ENCODE measurements at places on chromosomes 2 and 18.

GRCh38 chr2:239964399-239965185 is 60.5 kb downstream of the NDUFA10 start:
- no peak for DNase-seq

- no peak for DNase-seq
Observed at GRCh38 chr2:46701152-46701551, 214.5 kb downstream of the MCFD2 start.

- no peak for DNase-seq
Observed at GRCh38 chr2:88011011-88011410, 5.3 kb downstream of the RNU2-63P start.

DNA sequence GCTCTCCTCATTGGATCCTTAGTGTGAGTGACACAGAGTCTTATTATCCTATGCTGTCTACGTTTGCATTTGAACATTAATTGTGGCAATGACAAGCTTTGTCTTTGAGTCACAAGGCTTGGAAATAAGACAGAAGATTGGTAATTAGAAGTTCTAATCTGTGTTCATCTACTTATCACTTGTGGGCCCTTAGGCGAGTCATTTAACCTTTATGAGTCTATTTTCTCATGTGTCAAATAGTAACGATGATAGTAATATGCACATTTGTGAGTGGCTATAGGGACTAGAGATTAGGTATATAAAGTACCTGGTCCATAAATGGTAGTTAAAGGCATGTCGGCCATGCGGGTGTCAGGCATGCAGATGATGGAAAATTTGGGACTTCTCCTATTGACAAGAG is 105.6 kb upstream of the NABP1 start:
- no peak for DNase-seq

GRCh38 chr2:100182494-100183361 is 40.3 kb upstream of the AFF3 start:
- no peak for DNase-seq

GRCh38 chr2:182047544-182047943 is 61.9 kb downstream of the PPP1R1C start:
- no peak for DNase-seq

DNA sequence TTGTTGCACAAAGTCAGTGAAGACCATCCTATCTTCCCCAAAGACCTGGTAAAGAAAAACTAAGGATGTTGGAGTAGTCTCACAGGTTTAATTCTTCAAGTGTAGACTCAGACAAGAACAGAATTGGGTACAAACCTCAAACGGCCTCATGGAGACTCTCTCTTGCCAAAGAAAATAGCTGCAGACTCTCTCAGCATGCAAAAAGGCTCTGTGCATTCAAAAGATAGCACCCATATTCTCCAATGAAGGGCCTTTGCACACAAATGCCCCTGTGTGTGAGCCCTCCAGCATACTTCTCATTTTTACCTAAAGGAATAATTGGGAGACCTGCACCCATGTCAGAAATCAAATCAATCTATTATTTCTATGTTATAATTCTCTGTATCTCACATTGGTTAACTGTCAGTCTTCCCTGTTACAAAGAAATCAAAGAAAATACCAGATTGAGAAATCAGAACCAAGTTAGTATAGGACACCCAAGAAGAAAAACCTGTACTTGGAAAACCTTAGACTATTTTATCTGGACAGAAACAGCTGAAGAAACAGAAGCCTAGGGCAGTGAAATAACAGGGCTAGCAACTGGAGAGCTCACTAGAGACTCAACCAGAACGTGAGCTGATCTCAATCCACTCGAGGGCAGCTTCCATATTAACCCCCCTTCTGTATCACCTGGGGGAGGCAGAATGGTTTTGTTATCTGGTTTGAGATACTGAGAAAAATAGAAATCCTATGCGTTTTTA is 134.7 kb upstream of the DNAJC10 start:
- DNase-seq: no peak

DNA sequence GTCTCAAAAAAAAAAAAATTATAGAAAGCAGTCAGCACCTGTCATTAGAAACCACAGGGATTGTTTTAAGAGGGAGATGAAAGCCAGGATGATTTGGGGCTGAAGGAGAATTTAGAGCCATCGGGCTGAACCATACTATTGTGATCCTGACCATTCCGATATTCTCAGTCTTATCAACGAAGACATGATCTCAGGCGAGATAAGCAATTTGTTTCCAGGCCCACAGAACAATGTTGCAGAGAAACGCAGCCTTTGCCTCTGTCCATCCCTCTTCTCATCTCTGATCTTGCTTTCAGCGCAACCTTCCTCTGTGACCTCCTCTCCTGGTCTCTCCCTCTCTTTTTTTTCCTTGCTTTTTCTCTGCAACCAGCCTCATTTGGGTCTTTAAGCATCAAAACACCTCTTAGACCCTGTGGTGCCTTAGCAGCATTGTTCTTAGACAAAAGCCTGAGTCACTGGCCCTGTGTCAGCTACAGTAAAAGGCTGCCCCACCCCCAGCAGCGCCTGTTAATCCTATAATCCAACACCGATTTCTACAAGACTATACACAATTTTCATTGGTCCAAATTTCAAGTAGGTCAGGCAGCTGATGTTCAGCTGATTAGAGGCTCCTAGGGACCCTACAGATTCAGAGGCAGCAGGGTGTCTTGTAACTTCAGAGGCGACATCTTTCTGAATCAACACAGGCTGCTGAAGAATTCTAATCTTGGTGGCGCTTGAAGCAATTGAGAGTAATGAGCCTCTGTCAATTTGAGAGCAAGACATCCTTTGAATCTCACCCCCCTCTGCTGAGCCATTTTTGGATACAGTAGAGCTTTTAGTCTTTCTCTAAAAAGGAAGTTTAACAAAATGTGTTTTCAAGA is 206.0 kb downstream of the NCK2 start:
- DNase-seq: peak; percentile 34

GRCh38 chr2:178629463-178629862 is 149.2 kb downstream of the PLEKHA3 start:
- DNase-seq: no peak

GRCh38 chr2:88838165-88838635 is 146.7 kb downstream of the RPIA start:
- no peak for DNase-seq

DNA sequence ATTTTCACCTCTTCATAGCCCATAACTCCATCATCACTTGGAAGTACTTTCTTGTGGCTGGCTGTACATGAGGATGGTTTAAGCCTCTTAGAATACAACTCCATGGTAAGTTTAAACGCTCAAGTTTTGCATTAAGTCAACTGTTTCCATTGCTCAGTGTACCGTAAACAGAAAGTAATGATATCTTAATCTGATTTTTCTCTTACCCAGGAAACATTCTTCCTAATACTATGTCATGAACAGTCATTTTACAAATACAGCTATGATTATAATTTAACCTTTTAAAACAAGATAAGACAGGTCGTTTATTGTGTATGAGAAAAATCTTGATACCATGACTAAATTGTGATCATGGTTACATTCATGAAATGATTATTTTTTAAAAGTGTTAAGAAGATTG is 11.6 kb upstream of the DYNC2LI1 start:
- DNase-seq: no peak

- no peak for DNase-seq
Observed at GRCh38 chr2:35963824-35964223, 391.8 kb upstream of the CRIM1 start.

- DNase-seq: no peak
Observed at GRCh38 chr2:228224410-228224809, 42.9 kb upstream of the SPHKAP start.

GRCh38 chr2:118061135-118061955 is 26.9 kb upstream of the INSIG2 start:
- peak; percentile 6 for DNase-seq

- DNase-seq: peak; percentile 75
Observed at GRCh38 chr2:241354668-241355658, 1.1 kb upstream of the FARP2 start.

GRCh38 chr2:151860210-151860609 is 32.0 kb upstream of the ARL5A start:
- no peak for DNase-seq

Data from NCI-H1436 (cell line).